ENCODE measurements at places on chromosomes 11 and 22.

GRCh38 chr11:12220305-12220704 is 109.9 kb downstream of the MICAL2 start:
- DNase-seq, result no peak

- DNase-seq, result no peak
Observed at GRCh38 chr22:46129390-46130041, 20.8 kb upstream of the PPARA start.

DNA sequence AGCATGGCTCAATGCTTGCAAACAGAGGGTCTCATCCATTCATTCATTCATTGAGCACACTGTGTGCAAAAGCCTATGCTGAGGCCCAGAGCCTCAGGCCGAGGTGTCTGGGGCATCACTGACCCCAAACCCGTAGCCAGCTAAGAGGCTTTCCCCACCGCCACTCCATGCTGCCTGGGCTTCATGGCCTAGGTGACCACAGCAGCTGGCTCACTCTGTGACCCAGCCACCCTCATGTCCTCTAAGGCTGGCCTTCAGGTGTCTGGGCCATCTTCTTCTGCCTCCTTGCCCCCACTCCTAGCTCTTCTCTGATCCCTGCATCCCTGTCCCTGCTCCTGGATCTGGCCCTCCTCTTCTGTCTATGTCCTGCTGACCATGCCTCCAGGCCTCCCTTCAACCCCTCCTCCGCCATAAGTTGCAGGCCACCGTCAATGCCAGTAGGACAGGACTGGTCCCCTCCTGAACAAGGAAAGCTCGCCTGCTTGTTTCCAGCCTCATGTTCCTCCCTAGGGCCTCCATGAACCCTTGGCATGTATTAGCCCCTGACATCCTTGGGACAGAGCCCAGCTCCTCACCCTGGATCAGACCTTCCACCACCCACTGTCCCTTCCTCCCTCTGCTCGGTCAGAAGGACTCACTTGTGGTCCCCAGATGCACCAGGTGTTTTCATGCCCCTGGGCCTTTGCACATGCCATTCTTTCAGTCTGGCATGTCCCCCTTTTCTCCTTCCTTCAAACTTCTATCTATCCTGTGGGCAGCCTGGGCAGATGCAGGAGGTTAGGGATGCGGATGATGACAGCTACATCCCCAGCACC is 92.8 kb downstream of the MYEOV start:
- no peak for DNase-seq

DNA sequence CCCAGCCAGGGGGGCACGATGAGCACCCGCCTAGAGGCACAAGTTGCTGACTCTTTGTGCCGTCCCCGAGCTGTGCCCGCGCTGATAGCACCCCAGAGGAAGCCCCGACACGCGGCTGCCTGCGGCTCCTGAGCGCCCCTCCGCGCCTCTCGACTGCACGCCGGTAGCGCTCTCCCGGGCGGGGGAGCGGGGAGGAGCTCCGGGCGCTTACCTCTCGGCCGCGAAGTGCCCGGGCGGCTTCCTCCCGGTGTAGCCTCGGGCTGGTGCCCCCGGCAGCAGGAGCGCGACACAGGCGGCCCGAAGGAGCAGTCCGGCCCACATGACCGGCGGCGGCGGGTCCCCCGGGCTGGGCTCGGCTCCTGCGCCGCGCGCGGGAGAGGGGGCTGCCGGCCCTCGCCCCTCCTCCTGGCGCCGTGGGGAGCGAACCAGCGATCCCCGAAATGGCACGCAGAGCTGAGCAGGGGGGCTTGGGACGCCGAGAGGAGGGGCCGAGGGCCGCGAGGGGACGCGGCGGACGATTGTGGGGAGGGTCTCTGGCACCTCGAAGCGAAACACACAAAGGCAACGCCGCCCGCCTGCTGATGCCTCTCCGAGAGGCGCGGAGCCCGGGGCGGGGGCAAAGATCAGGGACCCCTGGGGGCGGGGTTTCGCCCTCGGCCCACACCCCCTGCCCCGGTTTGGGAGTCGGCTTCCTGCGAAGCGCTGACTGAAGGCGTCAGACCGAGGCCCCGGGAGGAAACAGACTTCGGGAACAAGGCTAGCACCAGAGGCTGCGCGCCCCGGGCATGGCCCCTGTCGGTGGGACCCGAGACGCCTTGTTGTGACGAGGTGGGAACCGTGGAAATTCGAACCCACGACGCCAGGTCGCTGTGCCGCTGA is at the start of gene VWCE:
Gene VWCE, minus strand, starts transcription at position 600 of the 879 bp plus-strand sequence. Its CDS starts 279 bp downstream, at position 321.
- peak; percentile 54 for DNase-seq

- DNase-seq, result no peak
Observed at GRCh38 chr11:86745571-86745970, 54.8 kb upstream of the PRSS23 start.

DNA sequence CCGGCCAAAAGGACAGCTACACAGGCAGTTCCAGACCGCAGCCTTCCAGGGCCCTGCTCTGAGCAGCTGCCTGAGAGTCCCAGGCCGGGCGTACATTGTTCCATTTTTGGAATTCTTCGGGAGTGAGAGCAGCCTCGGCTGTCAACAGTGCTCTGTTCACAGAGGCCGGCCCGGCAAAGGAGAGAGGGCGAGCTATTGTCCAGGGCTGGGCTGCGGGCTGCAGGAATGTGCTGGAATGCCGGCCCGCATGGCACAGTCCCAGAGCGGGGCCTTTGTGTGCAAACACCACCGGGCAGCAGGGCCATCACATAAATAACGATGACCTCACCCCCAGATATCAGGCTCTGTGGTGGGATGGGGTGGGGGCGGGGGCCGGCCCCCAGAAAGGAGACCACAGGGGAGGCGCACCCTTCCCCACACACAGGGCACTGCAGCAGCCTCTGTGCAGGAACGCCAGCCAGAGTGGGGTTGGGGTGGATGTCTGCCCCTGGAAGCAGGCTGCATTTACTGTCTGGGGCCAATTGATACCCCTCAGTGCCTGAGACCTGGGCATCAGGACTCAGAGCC is 15.8 kb downstream of the LINC01488 start:
- DNase-seq, result no peak

GRCh38 chr11:68890490-68891231 is 13.0 kb downstream of the MRPL21 start:
- no peak for DNase-seq

GRCh38 chr11:59802639-59803176 is 7.9 kb downstream of the MRPL16 start:
- DNase-seq, result no peak

DNA sequence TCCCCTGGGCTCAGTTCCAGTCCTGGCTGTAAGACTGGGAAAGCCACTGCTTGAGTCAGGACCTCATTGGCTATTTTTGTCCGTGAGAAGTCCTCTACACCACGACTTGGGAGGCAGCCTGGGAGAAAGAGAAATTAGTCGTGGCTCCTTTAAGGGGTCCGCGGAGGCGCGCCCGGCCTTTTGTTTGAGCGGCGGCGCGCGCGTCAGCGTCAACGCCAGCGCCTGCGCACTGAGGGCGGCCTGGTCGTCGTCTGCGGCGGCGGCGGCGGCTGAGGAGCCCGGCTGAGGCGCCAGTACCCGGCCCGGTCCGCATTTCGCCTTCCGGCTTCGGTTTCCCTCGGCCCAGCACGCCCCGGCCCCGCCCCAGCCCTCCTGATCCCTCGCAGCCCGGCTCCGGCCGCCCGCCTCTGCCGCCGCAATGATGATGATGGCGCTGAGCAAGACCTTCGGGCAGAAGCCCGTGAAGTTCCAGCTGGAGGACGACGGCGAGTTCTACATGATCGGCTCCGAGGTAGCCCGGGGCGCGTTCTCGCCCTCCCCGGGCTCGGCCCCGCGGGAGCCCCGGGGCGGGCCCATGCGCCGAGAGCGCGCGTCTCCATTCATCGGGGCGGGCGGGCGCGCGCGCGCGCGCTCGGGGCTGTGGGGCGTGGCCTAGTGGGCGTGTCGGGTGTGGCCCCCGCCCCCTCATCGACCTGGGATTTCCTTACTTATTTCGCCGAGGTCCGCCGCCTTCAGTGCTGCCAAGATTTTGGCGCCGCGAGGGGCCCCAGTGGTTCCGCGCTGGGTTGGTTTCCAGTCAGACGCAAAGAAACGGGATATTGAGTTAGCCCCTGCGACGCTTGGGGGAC is at the start of gene SMARCB1:
Gene SMARCB1, plus strand, starts transcription at position 215 of the 848 bp plus-strand sequence. Its CDS starts 204 bp downstream, at position 419.
- peak; percentile 83 for DNase-seq

DNA sequence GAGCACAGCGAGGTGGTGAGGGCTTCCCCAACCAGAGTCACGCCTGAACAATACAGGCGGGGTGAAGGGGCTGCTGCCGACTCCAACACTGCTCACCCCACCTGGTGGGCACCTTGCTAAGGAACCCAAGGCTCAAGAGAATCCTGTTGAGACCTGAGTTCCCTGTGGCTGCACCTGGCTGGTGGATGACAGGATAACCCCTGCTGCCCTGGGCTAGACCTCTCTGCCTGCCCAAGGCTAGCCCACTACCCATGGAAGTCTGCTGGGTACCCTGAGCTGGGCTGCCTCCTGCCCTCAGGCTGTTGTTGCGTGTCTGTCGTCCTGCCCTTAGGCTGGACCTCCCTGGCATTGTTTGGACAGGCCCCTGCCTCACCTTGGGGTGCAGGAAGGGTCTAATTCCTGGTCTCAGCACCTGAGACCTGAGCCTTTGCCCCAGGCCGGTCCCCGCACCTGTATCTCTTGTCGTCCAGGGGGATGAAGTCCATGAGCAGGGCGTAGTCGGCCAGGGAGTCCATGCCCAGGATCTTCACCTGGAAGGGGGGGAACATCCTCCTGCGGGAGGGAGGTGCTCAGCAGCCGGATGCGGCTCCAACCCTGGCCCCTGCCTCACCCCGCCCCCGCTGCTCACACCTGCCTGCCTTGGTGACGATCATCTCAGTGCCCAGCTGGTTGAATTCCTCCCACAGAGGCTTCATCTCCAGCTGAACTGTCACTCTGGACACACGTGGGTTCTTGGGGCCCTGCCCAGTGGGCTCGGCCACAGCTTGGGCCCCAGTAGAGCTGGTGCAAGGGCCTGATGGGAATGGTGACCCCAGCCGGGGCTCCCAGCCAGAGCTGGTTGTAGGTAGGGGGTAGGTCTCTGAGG is 4.9 kb upstream of the NUDT8 start:
- DNase-seq, result no peak

GRCh38 chr11:107427569-107428180 is 29.9 kb downstream of the CWF19L2 start:
- no peak for DNase-seq

DNA sequence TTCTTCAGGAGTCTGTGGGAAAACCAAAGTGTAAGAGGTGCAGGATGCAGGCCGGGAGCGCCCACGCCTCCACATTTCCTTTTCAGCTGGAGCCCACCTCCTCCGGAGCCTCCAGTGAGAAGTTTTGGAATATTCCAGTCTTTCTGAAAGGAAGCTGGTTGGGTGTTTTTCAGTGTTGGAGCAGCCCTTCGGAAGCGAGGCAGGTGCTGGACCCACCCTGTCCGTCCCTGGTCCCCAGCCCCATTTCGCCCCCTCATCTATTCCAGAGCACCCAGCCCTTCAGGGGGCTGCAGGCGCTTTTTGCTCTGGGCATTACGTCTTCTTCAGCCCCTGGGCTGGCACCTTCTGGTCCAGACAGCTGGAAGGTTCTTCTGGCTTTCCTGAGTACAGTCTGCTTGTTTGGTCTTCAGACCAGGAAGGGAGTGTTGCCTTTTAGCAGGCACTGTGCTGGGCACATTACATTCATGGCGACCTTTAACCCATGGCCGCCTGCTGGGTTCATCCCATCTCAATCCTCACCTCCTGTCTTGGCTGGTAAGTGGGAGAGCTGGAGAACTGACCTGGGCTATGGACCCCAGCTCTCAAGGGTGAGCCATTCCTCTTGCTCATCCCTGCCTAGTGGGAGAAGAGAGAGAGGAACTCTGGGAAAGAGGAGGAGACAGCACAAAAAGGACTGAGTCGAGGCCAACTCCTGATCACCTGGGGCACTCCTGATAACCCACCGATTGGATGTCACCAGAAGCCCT is 710 bp upstream of the THY1 start:
- no peak for DNase-seq

- no peak for DNase-seq
Observed at GRCh38 chr11:81092522-81092921, 1641.1 kb downstream of the FAM181B start.

DNA sequence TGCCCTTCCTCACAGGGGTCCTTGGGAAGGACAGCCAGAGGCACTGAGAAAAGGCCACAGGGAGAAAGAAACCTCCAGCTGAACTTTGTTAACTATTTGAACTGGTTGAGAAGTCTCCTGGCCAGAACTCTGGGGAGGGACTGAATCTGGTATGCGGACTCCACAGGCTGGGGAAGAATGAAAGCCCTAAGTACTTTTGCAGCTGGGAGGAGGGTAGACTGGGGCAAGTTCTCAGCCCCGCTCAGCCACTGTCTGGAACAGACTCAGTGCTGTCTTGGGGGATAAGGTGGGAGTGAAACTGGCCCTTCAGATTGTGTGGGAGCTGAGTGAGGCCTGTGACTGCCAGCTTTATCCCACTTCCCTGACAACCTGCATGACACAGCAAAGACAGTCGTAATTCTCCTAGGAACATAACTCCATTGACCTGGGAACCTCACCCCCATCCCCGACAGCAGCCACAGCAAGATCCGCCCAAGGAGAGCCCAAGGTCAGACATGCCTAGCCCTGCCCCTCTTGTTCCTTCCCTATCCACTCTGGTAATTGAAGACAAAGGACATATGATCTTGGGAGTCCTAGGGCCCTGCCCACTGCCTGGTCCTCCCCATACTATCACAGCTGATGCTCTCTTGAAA is 475.1 kb upstream of the CNTN5 start:
- no peak for DNase-seq

GRCh38 chr11:130022799-130023198 is 20.2 kb upstream of the PRDM10 start:
- DNase-seq, result no peak

- no peak for DNase-seq
Observed at GRCh38 chr11:35170503-35170902, 31.5 kb downstream of the CD44 start.

- DNase-seq, result no peak
Observed at GRCh38 chr11:131579932-131580387, 209.5 kb downstream of the NTM start.

DNA sequence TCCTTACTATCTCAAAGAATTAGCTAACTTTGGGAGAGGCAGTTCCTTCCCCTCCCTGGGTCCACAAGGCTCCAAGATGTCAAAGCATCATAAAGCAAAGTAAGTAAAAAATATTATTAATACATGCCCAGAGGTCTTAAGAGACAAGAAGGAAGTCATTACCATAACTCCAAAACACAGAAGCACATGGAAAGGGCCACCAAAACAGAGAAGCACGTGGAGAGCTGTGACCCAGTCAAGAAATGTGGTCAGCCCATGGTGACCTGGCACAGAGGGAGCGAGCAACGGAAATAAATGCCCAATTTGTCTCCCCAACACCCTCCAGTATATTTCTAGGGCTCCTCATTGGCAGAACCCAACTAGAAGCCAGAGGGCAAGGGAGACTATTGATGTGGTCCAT is 277.5 kb upstream of the API5 start:
- DNase-seq, result no peak

- no peak for DNase-seq
Observed at GRCh38 chr11:76119032-76119431, 87.3 kb downstream of the WNT11 start.

GRCh38 chr11:77851503-77851902 is 30.6 kb downstream of the AAMDC start:
- DNase-seq, result no peak

GRCh38 chr11:16605389-16605893 is 133.0 kb upstream of the C11orf58 start:
- DNase-seq, result no peak

- DNase-seq, result no peak
Observed at GRCh38 chr22:48490500-48491411, 1336.9 kb downstream of the BRD1 start.

All from stimulated activated naive CD4-positive, alpha-beta T cell treated with Interleukin-2 at 50 U/mL for 16 hours (primary cell).